WTC11 (cell line): ENCODE measurements at places on chromosomes 6 and 20. TPM values are rescaled to one million over a fixed set of nuclear protein-coding genes. Genes with fewer than 3 reads are reported as not detected.

DNA sequence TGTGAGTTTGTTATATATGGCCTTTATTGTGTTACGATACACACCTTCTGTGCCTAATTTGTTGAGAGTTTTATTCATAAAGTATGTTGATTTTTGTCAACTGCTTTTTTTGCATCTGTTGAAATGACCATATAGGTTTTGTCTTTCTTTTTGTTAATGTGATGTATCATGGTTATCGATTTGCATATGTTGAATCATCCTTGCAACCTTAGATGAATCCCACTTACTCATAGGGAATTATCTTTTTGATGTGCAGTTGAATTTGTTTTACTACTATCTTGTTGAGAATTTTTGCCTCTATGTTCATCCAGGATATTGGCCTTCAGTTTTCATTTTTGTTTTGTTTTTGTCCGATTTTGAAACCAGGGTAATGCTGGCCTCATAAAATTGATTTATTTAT, 45.7 kb upstream of the TPD52L1 start:
- H3K36me3 ChIP-seq: peaks cover 35% of the 10 kb centered on the region
- no peak for DNase-seq
- H3K27ac ChIP-seq: no peak overlapping the region
- peaks cover 20% of the 10 kb centered on the region for H3K4me1 ChIP-seq

DNA sequence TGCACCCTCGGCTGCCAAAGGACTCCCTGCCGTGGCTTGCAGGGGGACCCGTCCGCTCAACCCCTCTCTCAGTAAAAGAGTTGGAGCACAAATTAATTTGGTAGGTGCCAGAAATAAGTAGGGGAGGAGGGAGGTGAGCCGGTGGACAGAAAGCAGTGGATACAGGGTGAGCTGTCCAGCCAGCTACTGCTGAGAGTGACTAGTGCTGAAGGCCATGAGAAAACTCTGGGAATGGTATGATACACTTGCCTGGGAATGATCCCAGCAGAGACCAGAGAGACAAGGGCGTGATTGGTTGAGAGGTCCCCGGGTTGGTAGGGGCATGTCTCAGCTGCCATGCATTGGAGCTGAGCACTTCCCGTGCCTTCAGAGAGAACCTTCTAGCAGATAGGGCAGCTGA, 15.7 kb downstream of the FOXQ1 start:
- H3K27ac ChIP-seq: no peak overlapping the region
- H3K27me3 ChIP-seq: peaks cover 14% of the 10 kb centered on the region
- no peak overlapping the region for H3K4me3 ChIP-seq
- H3K36me3 ChIP-seq: peaks cover 24% of the 10 kb centered on the region

DNA sequence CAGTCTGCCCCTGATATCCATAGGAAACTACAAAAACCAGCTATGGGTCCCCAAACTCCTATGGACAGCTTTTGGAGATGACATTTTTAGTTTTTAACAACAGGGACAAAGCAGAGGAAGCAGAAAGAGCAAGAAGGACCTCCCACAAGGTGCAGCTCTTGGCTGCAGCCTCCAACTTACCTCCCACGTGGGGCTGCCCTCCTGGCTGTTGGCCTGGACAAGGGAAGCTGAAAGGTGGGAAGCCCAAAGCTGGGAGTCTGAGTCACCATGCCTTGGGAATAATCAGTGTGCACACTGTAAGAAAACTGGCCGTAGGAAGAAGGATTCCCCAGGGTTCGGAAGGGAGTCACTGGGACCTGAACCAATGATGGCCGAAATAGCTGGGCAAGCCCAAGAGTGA, 51.8 kb upstream of the PAX1 start:
- H3K4me1 ChIP-seq: no peaks in the 10 kb centered on the region
- no peak overlapping the region for H3K4me3 ChIP-seq
- H3K27ac ChIP-seq: no peak overlapping the region
- peaks cover 7% of the 10 kb centered on the region for H3K27me3 ChIP-seq
- H3K36me3 ChIP-seq: no peaks in the 10 kb centered on the region

GRCh38 chr6:10676403-10676802, 18.0 kb downstream of the C6orf52 start:
- no peaks in the 10 kb centered on the region for H3K27me3 ChIP-seq
- DNase-seq: no peak
- H3K36me3 ChIP-seq: no peaks in the 10 kb centered on the region
- no peak overlapping the region for H3K4me3 ChIP-seq

DNA sequence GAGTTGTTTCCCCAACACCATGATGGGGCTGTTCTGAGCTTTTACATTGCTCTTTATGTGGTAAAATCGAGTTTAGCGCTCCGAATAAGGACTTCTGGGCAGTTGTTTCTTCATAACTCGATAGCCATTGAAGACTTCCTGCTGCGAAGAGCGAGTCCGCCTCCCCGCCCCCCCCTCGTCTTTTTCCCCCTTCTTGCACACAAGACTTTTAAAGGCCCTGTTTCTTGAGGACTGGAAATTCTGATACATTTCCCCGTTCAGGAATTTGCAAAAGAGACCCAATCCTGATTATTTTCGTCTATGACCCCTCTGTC, 1.5 kb upstream of the CITED2 start:
- peak overlapping the region; percentile 99 for H3K27ac ChIP-seq
- no peaks in the 10 kb centered on the region for H3K27me3 ChIP-seq
- DNase-seq: no peak
- peaks cover 26% of the 10 kb centered on the region for H3K4me1 ChIP-seq
- H3K4me3 ChIP-seq: peak overlapping the region; percentile 72

DNA sequence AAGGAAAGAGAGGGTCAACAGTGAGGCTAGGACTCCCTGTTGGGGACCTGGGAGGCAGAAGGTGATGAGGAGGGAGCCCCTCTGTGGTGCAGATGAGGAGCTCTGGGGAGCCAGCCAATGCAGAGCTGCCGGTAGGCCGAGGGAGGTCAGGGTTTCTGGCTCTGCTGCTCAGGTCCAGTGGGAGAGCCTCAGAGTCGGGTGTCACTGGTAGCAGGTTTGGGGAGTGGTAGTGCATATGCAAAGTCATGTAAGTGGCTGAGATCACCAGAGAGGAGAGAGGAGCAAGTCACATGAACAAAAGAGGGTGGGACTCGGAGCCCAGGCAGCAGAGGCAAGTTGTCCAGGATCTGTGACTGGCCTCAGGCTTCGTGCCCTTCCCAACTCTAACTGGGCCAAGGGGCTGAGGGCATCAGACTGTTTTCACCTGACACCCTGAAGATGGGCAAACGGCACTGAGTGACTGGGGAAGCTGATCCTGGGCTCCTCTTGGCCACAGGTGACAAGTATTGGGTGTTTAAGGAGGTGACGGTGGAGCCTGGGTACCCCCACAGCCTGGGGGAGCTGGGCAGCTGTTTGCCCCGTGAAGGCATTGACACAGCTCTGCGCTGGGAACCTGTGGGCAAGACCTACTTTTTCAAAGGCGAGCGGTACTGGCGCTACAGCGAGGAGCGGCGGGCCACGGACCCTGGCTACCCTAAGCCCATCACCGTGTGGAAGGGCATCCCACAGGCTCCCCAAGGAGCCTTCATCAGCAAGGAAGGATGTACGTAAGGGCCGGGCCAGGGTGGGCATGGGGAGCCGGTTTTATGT, 6.6 kb downstream of the MMP24OS start:
- H3K27ac ChIP-seq: no peak overlapping the region; the same call in 1 of the 2 replicates
- H3K27me3 ChIP-seq: no peaks in the 10 kb centered on the region

GRCh38 chr6:4948781-4949450, 54.9 kb downstream of the RPP40 start:
- no peaks in the 10 kb centered on the region for H3K27me3 ChIP-seq
- peaks cover 40% of the 10 kb centered on the region for H3K4me1 ChIP-seq
- no peak overlapping the region for H3K4me3 ChIP-seq

GRCh38 chr6:140355476-140355875, 981.0 kb upstream of the CITED2 start:
- peaks cover 19% of the 10 kb centered on the region for H3K4me1 ChIP-seq
- no peak overlapping the region for H3K27ac ChIP-seq
- no peaks in the 10 kb centered on the region for H3K27me3 ChIP-seq

DNA sequence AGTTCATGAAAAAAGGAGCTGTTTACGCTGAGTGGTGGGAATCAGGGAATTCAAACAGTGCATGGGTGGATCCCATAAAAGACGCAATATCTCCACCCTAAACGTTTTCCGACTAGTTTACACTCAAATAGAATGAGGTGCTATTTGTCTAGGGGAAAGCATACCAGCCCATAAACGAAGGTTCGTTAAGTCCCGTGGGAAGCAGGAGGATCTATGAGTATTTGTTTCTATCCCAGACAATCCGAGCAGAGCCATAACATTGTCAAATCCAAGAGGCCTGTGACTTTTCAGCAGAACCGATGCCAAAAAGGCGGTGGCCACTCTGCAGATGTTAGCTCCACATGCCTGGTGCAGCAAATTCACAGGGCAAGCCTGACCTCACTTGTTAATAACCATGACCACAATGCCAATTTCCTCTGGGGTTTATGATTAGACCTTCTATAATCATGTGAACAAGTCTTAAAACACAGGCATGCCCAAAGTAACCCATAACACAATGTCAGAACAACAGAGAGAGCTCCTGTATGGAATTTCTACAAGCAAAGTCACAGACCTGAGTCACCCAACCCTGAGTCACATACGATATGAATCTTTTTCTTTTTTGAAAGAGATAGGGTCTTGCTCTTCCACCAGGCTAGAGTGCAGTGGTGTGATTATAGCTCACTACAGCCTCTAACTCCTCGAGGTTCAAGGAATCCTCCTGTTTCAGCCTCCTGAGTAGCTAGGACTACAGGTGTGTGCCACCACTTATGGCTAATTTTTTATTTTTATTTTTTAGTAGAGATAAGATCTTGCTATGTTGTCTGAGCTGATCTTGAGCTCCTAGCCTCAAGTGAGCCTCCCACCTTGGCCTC, 123.3 kb downstream of the KIF13A start:
- peaks cover 6% of the 10 kb centered on the region for H3K4me1 ChIP-seq
- peak overlapping the region; percentile 19 for H3K27ac ChIP-seq
- DNase-seq: no peak
- H3K4me3 ChIP-seq: no peak overlapping the region
- no peaks in the 10 kb centered on the region for H3K27me3 ChIP-seq

- no peaks in the 10 kb centered on the region for H3K27me3 ChIP-seq
- peaks cover 15% of the 10 kb centered on the region for H3K4me1 ChIP-seq
- no peak overlapping the region for H3K27ac ChIP-seq
- DNase-seq: peak; percentile 71
Observed at GRCh38 chr6:5302995-5303622, 41.8 kb downstream of the FARS2 start.

GRCh38 chr6:12916006-12916405, 199.4 kb downstream of the PHACTR1 start:
- DNase-seq: no peak
- no peak overlapping the region for H3K27ac ChIP-seq
- H3K4me1 ChIP-seq: peaks cover 34% of the 10 kb centered on the region
- no peaks in the 10 kb centered on the region for H3K27me3 ChIP-seq

DNA sequence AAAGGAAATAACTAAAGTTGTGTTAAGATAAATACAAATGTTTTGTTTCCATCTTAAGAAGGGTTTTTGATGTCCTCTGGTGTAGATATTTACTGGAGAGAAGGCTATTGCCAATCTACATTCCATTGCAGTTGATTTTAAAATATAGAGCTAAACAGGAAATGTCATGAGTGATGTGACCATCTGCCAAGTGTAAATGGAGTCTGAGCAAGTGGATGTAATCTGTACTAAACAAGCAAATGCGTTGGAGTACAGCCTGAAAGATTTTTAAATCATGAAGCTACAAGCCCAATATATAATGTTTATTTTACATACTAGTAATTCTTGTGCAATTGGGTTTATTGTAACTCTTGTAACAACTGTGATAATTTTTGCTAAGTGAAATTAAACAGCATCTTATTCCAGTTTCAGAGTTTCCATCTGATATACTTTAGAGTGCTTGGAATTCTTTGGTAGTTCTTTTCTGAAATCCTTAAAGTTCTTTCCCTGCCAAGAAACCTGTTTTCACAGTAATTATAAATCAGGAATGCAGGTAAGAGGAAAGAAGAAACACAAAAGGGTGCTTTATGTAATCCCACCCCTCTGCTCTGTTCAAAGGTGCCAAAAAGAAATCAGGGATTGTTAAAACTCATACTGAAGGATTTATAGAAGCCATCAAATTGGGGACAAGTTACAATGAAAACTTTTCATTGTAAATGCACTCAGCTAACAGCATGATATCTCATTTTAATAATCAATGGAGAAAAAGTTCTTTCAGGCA, 47.2 kb upstream of the FLRT3 start:
- H3K4me3 ChIP-seq: no peak overlapping the region
- H3K4me1 ChIP-seq: peaks cover 16% of the 10 kb centered on the region

Gene UNC93A
- total RNA-seq: 0.70 to 3.1 TPM (median 1.8 TPM) in 3 replicates

Gene KHDRBS2
- 0.76 to 1.2 TPM (median 0.87 TPM) in 3 replicates for total RNA-seq

Gene SGK2
- total RNA-seq: 0.74 to 1.2 TPM (median 0.99 TPM) in 3 replicates

Gene CNKSR3
- total RNA-seq: 3.9 to 5.7 TPM (median 4.0 TPM) in 3 replicates

Gene SLC4A11
- total RNA-seq: 30.4 to 39.5 TPM (median 34.5 TPM) in 3 replicates

Gene MTFR2
- total RNA-seq: 8.2 to 8.5 TPM (median 8.5 TPM) in 3 replicates

Gene KCNQ5
- 1.5 to 2.0 TPM (median 1.7 TPM) in 3 replicates for total RNA-seq

Gene CCM2L
- total RNA-seq: 7.8 to 10.9 TPM (median 9.1 TPM) in 3 replicates

Gene RAB32
- total RNA-seq: 3.9 to 5.1 TPM (median 4.5 TPM) in 3 replicates

Gene ANKRD66
- total RNA-seq: not detected in 3 replicates

Gene SRMS
- 0.21 to 0.46 TPM (median 0.26 TPM) in 3 replicates for total RNA-seq
